ENCODE measurements at places on chromosomes 7 and 10. TPM values are rescaled to one million over a fixed set of nuclear protein-coding genes. Genes with fewer than 3 reads are reported as not detected.

GIMAP4 gene
- 6.2 TPM for total RNA-seq

STARD3NL gene
- 60.4 TPM for total RNA-seq

LRRC4 gene
- 10.2 TPM for total RNA-seq

MINPP1 gene
- total RNA-seq: 24.3 TPM

FAM241B gene
- total RNA-seq: 17.6 TPM

RBP3 gene
- not detected for total RNA-seq

SLC26A3 gene
- total RNA-seq: 1.1 TPM

FAM25C gene
- total RNA-seq: not detected

ZNF727 gene
- 12.4 TPM for total RNA-seq

DNA sequence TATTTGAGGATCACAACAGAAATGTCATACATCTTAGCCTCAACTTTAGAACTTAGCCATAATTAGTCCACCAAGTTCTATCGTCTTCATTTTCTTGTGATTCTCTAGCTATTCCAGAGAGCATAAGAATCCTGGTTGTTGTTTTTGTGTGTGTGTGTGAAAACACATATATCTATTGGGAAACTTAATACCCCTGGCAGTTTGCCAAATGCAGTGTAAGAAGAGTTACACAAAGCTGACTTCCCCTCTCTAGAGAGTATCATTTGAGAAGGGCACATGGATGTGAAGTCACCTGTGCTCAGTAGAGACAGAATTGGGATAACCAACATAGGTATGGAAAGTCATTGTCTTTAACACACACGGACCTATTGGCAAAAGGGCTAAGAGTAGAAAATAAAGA, 19.3 kb downstream of the FOXI2 start:
- no peaks in the 10 kb centered on the region for H3K4me1 ChIP-seq
- no peaks in the 10 kb centered on the region for H3K36me3 ChIP-seq
- DNase-seq: no peak
- no peak overlapping the region for H3K4me3 ChIP-seq
- H3K27me3 ChIP-seq: no peaks in the 10 kb centered on the region

DNA sequence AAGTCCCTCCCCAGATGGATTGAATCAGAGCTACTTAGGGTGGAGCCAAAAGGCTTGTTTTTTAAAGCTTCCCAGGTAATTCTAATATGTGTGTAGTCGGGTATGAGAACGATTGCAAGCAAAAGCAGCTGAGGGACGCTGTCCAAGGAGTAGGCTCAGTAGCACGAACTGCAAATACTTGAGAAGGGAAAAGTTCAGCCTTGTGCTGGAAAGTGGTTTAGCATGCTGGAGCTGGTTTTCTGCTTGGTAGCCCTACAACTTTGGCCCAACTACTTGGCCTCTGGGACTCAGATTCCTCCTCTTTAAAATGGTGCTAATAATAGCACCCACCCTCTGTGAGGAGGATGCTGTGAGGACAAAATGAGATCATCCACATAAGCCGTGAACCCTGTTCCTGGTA, 76.2 kb downstream of the AHR start:
- no peaks in the 10 kb centered on the region for H3K4me1 ChIP-seq
- DNase-seq: no peak
- no peaks in the 10 kb centered on the region for H3K27me3 ChIP-seq
- H3K36me3 ChIP-seq: no peaks in the 10 kb centered on the region

DNA sequence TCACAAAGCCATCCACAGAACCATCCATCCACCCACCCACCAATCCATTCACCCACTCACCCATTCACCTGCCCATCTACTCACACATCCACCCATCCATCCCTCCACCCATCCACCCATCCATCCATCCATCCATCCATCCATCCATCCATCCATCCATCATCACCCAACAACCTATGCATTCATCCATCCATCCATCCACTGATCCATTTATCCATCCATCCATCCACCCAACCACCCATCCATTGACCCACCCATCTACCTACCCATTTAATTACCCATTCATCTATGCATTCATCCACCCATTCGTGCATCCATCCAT, 5.4 kb downstream of the TMEM270 start:
- H3K27me3 ChIP-seq: no peaks in the 10 kb centered on the region
- no peaks in the 10 kb centered on the region for H3K36me3 ChIP-seq
- H3K27ac ChIP-seq: no peak overlapping the region
- no peak overlapping the region for H3K4me3 ChIP-seq

DNA sequence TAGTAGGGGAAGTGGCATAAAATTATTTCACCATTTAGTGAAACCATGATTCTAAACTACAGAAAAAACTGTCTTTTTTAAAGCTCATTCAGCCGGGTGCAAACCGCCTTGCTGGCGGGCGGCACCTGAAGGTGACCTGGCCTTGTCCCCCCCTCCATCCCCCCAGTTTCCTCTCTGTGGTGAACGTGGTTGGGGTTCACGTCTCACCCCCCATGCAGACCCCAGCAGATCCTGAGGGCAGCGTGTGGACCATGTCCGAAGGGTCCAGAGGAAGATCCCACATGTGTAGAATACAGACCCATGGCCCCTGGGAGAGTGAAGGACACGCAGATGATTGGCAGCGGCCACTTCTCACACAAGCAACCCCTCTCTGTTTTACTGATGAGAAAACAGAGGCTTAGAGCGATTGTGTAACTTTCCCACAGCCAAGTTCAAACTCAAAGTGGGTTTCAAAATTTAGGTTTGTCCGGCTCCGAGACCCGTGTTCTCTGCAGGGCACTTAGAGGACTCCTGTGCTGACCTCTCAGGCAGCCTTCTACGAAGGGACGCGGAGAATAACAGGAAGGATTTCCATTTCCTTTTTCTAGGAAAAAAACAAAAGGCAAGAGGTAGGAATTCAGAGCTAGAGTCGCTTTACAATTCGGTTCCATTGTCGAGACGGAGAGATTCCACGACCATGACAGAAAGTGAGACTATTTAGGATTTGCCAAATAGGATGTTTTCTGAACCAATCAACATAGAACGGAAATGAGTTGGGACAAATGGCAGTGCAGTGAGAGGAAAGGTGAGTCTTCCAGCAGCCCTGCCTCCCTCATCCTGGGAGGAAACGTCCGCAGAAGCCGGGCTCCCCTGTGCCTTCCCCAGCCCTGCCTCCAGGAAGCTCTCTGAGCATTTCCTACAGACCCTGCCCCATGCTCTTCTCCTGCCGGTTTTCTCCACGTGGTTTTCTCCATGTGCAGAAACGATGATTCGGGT, 67.6 kb upstream of the PITRM1 start:
- H3K4me3 ChIP-seq: no peak overlapping the region
- DNase-seq: no peak
- H3K4me1 ChIP-seq: no peaks in the 10 kb centered on the region
- H3K36me3 ChIP-seq: no peaks in the 10 kb centered on the region

DNA sequence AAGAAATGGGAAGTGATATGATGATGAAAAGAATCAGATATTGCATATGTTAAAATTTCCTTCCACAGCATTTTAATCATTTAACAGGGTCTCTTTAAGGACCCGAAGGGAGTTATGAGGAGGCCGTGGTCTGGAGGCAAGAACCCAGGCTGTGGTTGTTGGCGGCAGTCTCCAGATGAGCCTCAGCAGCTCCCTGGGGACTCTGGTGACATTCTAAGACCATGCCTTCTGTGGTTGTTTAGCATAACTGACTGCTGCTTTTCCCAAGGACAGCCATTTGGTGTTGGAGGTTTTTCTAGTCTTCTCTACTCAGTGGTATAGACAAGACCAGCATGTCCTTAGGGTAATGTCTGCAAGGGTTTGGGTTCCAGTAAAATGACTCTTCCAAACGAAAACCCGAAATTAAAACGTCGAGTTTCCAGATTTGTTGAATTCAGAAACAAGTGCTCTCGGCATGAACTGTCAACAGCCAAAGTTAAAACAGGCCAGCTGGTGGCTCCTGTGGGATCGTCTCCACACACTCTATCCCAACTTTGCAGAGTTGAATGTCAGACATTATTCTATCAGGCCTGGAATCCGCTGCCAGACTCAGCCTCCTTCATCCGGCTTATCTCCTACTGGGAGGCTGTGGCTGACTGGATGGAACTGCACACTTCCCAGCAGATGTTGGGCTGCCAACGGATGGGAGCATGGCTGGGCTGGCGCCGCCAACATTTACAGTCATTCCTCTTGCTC, 183.1 kb downstream of the TAX1BP1 start:
- peaks cover 5% of the 10 kb centered on the region for H3K4me1 ChIP-seq
- DNase-seq: no peak
- no peak overlapping the region for H3K4me3 ChIP-seq
- H3K27ac ChIP-seq: no peak overlapping the region
- H3K27me3 ChIP-seq: no peaks in the 10 kb centered on the region
- H3K36me3 ChIP-seq: no peaks in the 10 kb centered on the region

GRCh38 chr7:64879800-64880199, 23.3 kb upstream of the ZNF273 start:
- DNase-seq: no peak
- H3K4me1 ChIP-seq: peaks cover 3% of the 10 kb centered on the region
- no peak overlapping the region for H3K27ac ChIP-seq

DNA sequence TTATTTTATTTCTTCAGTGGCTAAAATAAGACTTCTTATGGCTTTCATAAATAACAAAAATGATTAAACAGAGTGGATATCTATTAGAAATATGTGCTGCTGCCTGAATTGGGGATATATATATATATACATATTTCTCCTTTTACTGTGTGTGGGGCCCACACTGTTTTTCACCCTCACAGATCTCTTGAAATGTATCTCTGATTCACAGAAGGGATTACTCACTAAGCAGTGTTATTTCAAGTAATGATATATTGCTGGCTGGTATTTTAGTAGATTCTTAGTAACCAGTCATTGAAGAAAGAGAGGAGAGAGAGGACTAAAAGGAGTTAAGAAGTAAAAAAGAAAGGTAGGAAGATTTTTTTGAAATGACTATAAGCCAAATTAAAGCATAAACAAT, 308.6 kb upstream of the NRP1 start:
- DNase-seq: no peak
- H3K27ac ChIP-seq: no peak overlapping the region
- no peaks in the 10 kb centered on the region for H3K36me3 ChIP-seq
- no peaks in the 10 kb centered on the region for H3K27me3 ChIP-seq

- no peak overlapping the region for H3K27ac ChIP-seq
- no peaks in the 10 kb centered on the region for H3K4me1 ChIP-seq
- no peaks in the 10 kb centered on the region for H3K36me3 ChIP-seq
- no peak for DNase-seq
- H3K4me3 ChIP-seq: no peak overlapping the region
These were observed 76.3 kb upstream of the MRLN start for GRCh38 chr10:59829601-59830000.

- H3K27me3 ChIP-seq: no peaks in the 10 kb centered on the region
- H3K4me1 ChIP-seq: no peaks in the 10 kb centered on the region
- DNase-seq: no peak
- H3K4me3 ChIP-seq: no peak overlapping the region
These were observed 211.1 kb upstream of the TCF7L2 start for GRCh38 chr10:112738606-112739591.

GRCh38 chr10:62153191-62153590, 115.5 kb downstream of the RTKN2 start:
- H3K4me1 ChIP-seq: no peaks in the 10 kb centered on the region
- no peak for DNase-seq
- H3K36me3 ChIP-seq: no peaks in the 10 kb centered on the region
- H3K27me3 ChIP-seq: no peaks in the 10 kb centered on the region
- no peak overlapping the region for H3K27ac ChIP-seq

- no peak overlapping the region for H3K27ac ChIP-seq
- no peaks in the 10 kb centered on the region for H3K27me3 ChIP-seq
- no peak for DNase-seq
- peaks cover 24% of the 10 kb centered on the region for H3K4me1 ChIP-seq
- no peaks in the 10 kb centered on the region for H3K36me3 ChIP-seq
These were observed 73.3 kb upstream of the NANOS1 start for GRCh38 chr10:118955951-118956801.

DNA sequence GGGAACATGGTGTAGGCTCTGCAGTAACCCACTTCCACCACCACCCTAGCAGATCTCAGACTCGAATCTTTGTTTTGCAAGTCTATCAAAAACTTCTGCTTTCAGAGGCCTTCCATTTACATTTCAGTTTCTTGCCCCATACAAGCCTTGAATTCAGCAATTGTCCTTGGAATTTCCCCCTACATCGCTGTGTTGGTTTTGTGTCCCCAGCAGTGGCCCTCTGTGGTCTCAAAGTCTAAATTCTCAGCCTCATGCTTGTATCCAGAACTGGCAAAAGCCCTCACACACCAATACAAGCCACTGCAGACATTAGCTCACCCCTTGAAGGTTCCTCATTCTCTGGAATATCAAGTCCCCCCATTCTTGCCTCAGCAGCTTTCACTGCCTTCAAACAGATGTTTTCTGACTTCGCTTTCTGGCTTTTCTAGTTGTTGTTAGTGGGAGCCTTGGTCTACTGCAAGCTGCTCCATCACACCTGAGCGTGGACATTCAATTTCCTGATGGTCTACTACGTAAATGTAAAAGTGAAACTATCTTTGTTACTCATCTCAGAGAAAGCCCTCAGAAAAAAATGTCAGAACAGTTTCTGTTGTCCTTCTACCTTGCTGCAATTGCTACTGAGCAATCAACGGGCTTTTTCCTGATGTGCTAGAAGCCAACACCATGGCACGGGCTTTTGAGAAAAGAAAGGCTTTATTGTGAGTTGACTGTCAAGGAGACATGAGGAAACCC, 1.8 kb upstream of the NUB1 start:
- H3K4me3 ChIP-seq: no peak overlapping the region
- peaks cover 9% of the 10 kb centered on the region for H3K4me1 ChIP-seq
- H3K27me3 ChIP-seq: no peaks in the 10 kb centered on the region
- H3K27ac ChIP-seq: no peak overlapping the region
- no peaks in the 10 kb centered on the region for H3K36me3 ChIP-seq

- no peak overlapping the region for H3K27ac ChIP-seq
- DNase-seq: no peak
- no peaks in the 10 kb centered on the region for H3K27me3 ChIP-seq
- no peak overlapping the region for H3K4me3 ChIP-seq
- H3K4me1 ChIP-seq: peaks cover 3% of the 10 kb centered on the region
- no peaks in the 10 kb centered on the region for H3K36me3 ChIP-seq
These were observed 81.1 kb upstream of the FZD1 start for GRCh38 chr7:91182819-91183764.

- no peak for DNase-seq
- no peaks in the 10 kb centered on the region for H3K36me3 ChIP-seq
- no peak overlapping the region for H3K4me3 ChIP-seq
- no peaks in the 10 kb centered on the region for H3K27me3 ChIP-seq
These were observed 64.8 kb downstream of the PWWP2B start for GRCh38 chr10:132461683-132462231.

Measured in testis (tissue), 5 donors.